ENCODE measurements at places on chromosomes 6 and 20. TPM values are rescaled to one million over a fixed set of nuclear protein-coding genes. Genes with fewer than 3 reads are reported as not detected.

Gene B3GAT2
- total RNA-seq, result not detected

Gene HCRTR2
- total RNA-seq, result not detected

Gene AVP
- not detected for total RNA-seq

Gene BRD2
- 66.1 TPM for total RNA-seq

Gene OR2B6
- total RNA-seq, result not detected

All from tracheal epithelial cell (primary cell).